ENCODE measurements at places on chromosomes 3 and 15.

GRCh38 chr15:74136540-74136813 lies 6.1 kb downstream of the ISLR2 start:
- DNase-seq: no peak

DNA sequence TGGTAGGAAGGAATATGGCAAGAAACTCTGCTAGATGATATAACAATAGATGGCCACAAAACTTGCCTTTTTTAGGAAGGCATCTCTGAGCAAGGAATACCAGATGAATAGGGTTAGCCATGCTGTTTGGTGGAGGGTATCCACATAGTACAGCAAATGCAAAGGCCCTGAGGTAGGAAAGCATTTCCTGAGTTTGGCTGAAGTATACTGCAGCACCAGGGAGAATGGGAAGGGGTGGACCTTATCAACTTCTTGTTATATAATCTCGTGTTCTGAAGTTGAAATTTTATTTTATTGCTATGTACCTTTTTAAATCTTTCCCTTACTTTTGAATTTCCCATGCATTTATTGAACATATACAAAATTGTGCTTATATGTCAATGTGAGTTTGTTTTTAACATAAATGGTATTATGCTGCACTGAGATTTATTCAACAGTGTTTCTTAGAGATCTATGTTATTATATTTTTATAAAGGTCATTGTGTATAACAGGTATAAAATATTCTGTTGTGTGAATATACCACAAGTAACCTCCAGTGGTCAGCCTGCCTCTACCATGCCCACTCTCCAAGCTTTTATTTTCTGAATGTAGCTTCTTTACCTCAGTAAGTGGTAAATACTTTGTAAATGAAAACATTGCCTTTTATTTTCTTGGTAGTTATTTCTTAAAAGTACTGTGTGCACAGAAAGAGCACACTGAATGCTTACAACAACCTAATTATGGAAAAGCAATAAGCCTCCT lies 2.8 kb upstream of the KAT2B start:
- no peak for DNase-seq

DNA sequence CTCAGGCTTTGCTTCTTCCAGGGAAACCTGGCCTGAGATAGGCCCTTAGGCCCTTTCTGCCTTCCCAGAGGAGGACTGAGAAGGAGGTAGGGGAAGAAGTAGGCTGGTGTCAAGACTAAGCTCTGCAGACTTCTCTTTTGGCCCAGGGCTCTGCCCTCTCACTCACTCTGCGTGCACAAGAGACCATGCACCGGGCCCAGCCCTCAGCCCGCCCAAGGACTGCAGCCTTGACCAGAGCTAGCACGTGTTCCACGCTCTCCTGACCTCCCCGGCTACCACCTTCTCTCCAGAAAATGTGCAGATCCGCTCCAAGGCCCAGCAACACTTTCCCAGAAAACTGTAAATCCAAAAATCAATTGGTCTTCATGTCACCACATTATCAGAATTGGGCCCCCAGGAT lies 59.8 kb downstream of the SEMA5B start:
- no peak for DNase-seq

GRCh38 chr3:67000009-67000408 lies 1.9 kb downstream of the KBTBD8 start:
- no peak for DNase-seq
